ENCODE measurements at places on chromosomes 11 and 22. TPM values are rescaled to one million over a fixed set of nuclear protein-coding genes. Genes with fewer than 3 reads are reported as not detected.

The OR10A2 gene
- total RNA-seq, result not detected

The RAB36 gene
- 1.1 TPM for total RNA-seq

The SIPA1 gene
- total RNA-seq, result 19.9 TPM

The TSPAN18 gene
- total RNA-seq, result under 0.01 TPM

The MS4A1 gene
- not detected for total RNA-seq

The ISX gene
- total RNA-seq, result not detected

The MS4A4A gene
- not detected for total RNA-seq

The DUSP8 gene
- 0.28 TPM for total RNA-seq

The TNNT3 gene
- not detected for total RNA-seq

The RANGAP1 gene
- total RNA-seq, result 56.9 TPM

The CENPM gene
- total RNA-seq, result 30.1 TPM

The DBX1 gene
- total RNA-seq, result not detected

The MUC15 gene
- not detected for total RNA-seq

The DDTL gene
- under 0.01 TPM for total RNA-seq

The FHIP1B gene
- total RNA-seq, result 10.1 TPM

The ELF5 gene
- not detected for total RNA-seq

The CHST1 gene
- 0.19 TPM for total RNA-seq

The MCAM gene
- total RNA-seq, result 130 TPM

The ARHGAP20 gene
- total RNA-seq, result 2.3 TPM

The PRSS23 gene
- total RNA-seq, result 575 TPM

The PNPLA3 gene
- total RNA-seq, result 6.2 TPM

The CHADL gene
- 0.96 TPM for total RNA-seq

The ARHGEF17 gene
- 42.0 TPM for total RNA-seq

The STX3 gene
- total RNA-seq, result 13.8 TPM

The BSCL2 gene
- 48.3 TPM for total RNA-seq

The OR51B4 gene
- not detected for total RNA-seq

The TSKU gene
- 15.2 TPM for total RNA-seq

The TMEM191C gene
- total RNA-seq, result 1.1 TPM

The CRYBB2 gene
- total RNA-seq, result not detected

The BBOX1 gene
- 0.19 TPM for total RNA-seq

The APOL4 gene
- 0.38 TPM for total RNA-seq

The NAV2 gene
- 6.8 TPM for total RNA-seq

The YAP1 gene
- total RNA-seq, result 157 TPM

The TRIM68 gene
- total RNA-seq, result 11.0 TPM

The BACE1 gene
- total RNA-seq, result 27.2 TPM

The FBLN1 gene
- total RNA-seq, result 6.7 TPM

The C22orf39 gene
- total RNA-seq, result 14.8 TPM

The SHANK2 gene
- total RNA-seq, result 5.0 TPM

The MACROD1 gene
- total RNA-seq, result 8.1 TPM

The GAS2L1 gene
- 12.5 TPM for total RNA-seq

The TEX54 gene
- not detected for total RNA-seq

The KIRREL3 gene
- total RNA-seq, result 8.5 TPM

The DDIAS gene
- 1.4 TPM for total RNA-seq

The CHRM1 gene
- not detected for total RNA-seq

The ADORA2A gene
- total RNA-seq, result 13.2 TPM

The ASPHD2 gene
- 2.5 TPM for total RNA-seq

The KRTAP5-8 gene
- not detected for total RNA-seq

The SCN3B gene
- total RNA-seq, result under 0.01 TPM

Measured in regular cardiac myocyte (primary cell).